Activated CD8-positive, alpha-beta memory T cell treated with anti-CD3 and anti-CD28 coated beads for 4 hours (primary cell): ENCODE measurements at places on chromosomes 6 and 20.
A peak's percentile ranks its signal among the peaks of the same experiment; 100 is the strongest.

DNA sequence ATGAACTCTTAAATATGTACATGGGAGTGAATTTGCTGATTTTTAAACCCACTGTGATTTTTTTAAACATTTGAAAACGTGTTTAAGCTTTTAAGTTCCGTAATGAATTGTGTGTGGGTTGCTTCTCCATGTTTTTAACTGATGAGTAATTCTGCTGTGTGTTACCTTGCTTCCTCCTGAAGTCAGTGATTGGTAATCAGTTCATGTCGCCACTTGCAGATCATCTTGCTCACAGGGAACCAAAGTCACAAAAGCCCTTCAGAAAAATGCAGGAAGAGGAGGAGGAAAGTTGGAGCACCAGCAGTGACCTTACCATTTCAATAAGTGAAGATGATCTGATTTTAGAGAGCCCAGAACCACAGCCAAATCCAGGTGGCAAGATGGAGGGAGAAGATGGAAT, 36.7 kb downstream of the KIZ start:
- no peak for DNase-seq

- no peak for DNase-seq
Measured at GRCh38 chr6:6746970-6747338, 158.4 kb downstream of the LY86 start.

GRCh38 chr20:53917145-53918019, 153.0 kb downstream of the BCAS1 start:
- DNase-seq = no peak

DNA sequence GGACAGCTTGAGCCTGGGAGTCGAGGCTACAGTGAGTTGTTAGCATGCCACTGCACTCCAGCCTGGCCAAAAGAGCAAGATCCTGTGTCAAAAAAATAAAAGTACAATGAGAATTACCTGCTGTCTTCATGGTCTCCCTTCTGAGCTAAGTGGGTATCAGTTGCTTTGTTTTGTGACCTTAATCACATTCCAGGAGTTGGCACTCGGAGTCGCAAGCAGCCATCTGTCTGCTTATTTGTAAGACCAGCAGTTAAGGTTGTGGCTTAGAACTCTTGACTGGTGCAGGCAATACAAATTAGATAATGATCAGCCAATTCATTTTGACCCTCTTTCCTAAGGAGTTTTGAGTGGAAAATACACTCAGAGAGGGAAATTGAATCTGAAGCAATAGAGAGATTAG, 114.0 kb downstream of the MYO6 start:
- no peak for DNase-seq

- DNase-seq = no peak
Measured at GRCh38 chr20:46062151-46062550, 27.6 kb downstream of the NCOA5 start.

- no peak for DNase-seq
Measured at GRCh38 chr6:83860782-83861495, 1.4 kb downstream of the CYB5R4 start.

DNA sequence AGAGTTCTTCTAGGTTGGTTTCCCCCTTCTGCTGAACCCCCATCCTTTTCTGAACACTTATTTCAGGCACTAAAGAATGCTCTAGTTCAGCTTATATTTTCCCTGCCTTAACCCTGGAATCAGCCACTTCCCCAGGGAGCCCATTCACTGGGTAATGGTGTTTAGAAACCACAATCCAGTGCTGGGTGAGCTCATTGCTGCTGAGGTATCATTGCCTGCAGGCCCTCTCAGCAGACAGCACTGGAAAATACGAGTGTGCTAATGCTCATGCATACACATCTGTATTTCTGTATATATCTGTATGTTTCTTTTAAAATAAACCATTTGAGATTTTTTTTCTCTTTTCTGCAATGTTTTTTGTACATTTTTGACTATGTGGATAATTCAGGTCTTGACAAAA, 27.0 kb downstream of the OSBPL2 start:
- DNase-seq = no peak

DNA sequence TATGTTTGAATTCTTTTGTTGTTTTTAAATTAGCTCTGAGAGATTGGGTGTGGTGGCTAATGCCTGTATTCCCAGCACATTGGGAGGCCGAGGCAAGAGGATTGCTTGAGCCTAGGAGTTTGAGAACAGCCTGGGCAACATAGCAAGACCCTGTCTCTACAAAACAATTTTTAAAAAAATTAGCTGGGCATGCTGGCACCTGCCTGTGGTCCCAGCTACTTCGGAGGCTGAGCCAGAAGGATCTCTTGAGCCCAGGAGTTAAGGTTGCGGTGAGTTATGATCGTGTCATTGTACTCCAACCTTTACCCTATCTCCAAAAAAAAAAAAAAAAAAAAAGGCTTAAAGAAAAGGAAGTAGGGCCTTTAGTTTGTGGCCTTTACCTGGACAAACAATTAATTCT, 22.9 kb downstream of the DHX35 start:
- DNase-seq = no peak

- no peak for DNase-seq
Measured at GRCh38 chr6:141486942-141487341, 645.8 kb upstream of the GJE1 start.

DNA sequence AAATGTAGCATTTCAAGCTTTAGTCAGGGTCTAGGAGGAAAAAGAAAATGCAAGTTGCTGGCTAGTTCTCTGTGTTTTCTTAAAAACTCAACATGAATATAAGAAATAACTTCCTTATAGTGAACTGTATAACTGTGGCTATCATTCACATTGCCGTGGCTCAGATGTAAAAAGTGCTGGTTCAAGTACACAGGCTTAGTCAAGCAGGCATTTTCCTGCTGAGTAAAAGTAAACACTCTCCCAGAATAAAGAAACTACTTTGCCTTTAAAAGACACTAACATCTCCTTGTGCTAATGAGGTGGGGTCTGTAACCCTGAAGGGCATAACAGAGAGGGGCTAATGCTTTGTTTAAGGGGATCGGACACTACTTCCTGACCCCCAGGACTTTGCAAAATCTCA, 3.3 kb downstream of the ATP5F1E start:
- DNase-seq = no peak

DNA sequence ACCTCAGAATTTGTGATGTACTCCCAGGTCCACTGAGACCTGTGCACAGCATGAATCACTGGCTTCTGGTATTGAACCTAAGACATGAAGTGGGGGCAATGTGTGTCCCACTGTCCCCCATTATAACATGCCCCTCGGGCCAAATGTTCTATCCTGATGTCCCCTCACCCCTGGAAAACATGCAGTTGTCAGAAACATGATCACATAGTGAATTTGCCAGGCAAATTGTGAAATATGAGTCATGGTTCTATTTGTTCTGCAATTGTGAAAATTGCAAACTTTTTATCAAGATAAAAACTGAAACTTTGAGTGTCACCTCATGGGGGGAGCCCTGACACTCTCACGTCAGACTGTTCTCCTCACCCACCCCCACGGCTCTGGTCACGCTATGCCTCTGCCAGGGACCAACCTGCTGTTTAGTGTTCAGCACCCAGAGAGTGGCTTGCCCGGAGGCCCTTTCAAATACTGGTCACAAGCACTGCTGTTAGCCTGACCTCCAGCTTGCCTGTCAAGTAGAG, 305.3 kb downstream of the CLIC5 start:
- peak; percentile 45 for DNase-seq

DNA sequence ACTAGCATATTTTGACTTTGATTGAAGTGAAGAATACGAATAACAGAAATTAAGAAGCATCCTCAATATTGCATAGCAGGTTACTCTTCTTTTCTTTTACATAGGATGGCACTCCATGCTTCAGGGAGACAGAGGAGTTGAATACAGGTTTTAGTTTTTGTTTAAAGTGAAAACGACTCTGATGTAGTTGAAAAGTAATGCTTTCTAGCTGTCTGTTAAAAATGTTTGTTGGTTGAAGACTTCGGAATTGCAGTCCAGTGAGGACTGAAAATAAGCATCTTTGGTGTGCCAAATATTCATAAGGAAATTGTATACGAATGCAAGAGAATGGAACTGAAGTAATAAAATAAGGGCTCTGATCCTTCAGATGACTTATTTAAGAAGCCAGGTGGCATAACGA, 618 bp upstream of the SLC16A10 start:
- DNase-seq = no peak

DNA sequence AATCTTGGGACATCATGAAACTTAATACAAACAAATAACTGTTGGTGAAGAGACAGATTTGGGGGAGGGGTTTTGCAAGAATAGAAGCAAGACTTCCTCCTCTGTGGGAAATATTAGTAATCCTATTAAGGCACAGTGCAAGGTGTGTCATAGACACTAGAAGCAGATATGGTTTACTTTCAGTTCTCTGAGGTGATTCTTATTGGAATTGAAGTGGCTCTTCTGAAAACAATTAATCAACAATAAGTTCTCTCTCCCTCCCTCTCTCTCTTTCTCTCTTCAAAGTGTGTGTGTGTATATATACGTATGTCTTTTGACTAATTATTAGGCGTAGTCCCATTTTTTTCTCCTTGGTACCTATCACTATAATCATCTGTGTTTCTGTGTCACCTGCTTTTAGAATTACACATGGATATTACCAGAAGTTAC, 99.8 kb downstream of the HIVEP2 start:
- DNase-seq = no peak

- no peak for DNase-seq
Measured at GRCh38 chr6:12134581-12134980, 122.5 kb downstream of the HIVEP1 start.

DNA sequence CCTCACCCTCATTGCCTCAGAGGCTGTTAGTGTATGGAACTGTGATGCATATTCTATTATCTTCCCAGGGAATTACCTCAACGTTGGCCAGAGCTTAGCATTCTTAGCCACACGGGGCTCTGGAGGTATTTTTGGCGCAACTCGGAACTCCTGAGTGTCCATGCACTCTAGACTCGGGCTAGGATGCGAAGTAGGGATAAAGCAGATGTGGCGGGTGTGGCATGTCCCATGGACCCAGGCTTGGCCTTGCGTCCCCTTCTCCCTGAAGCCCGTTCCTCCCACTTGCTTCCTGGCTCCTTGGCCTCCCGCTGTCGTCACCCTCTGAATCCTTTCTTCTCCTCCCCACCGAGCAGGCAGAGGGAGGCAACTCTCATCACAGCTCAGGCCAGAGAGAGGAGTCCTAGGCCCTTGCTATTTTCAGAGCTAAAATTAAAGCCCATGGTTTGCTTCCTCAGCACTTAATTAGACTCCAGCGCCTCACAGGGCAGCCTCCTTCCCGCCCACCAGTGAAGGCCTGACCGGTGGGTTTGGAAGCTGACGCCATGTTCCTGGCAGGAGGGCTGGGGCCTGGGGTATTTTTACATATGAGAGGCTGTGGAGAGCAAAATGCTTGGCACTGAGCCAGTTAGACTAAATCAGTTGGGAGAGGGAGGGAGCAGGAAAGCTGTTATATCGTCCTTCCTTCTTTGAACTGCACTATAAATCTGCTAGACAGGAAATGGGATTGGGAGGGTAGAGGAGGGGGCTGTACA, 138.7 kb downstream of the FOXO3 start:
- no peak for DNase-seq

GRCh38 chr20:8932192-8933165, 136.4 kb upstream of the PLCB4 start:
- no peak for DNase-seq

GRCh38 chr6:47567586-47567985, 90.0 kb downstream of the CD2AP start:
- DNase-seq = no peak

DNA sequence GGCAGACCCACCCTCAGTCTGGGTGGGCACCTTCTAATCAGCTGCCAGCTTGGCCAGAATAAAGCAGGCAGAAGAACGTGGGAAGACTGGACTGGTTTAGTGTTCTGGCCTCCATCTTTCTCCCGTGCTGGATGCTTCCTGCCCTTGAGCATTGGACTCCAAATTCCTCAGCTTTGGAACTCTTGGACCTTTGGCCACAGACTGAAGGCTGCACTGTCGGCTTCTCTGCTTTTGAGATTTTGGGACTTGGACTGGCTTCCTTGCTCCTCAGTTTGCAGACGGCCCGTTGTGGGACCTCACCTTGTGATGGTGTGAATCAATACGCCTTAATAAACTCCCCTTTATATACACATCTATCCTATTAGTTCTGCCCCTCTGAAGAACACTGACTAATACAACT, 20.6 kb upstream of the FNDC1 start:
- no peak for DNase-seq
